ENCODE measurements at places on chromosomes 2 and 18.

DNA sequence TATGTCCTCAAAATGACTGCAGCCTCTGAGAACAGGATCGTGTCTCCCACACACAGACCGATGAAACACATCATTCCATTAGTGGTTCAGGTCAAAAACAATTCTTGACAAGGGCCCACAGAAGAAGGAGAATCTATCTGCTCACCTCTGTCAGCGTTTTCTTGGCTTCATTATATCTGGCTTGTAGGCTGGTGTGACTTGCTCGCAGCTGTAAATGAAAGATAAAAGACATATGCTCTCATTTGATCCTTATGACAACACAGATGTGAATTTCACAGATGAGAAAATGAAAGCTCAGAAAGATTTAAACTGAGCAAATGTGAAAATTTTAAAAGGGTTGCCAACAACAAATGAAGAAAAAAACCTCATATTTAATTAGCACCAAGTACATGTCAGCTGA is 61.6 kb downstream of the CCDC93 start:
- no peak for DNase-seq

DNA sequence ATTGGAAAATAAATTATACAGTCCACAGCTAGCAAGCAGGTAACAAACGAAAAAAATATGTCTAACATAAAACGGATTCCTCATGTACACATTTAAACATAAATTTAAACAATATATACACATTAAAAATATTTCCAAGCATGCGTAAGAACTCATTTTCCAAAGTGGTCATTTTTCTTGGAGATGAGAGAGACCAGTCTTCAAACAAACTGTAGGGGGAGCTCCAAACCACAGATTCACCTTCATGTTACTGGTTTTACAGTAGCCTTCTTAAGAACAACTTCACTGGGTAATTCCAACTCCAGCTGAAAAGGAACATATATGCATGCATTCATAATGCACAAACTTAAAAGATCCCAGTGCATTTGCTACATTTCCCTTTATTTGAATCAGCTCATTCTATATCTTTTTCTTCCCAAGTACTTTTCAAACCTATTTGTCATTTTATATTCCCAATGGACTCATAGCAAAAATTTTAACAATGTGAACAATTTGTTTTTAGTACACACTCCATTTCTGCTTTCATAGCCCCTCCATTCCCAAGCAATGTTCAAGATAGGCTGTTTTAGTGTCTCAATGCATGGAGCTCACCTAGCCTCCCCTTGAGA is 4.7 kb upstream of the STAMBP start:
- no peak for DNase-seq

GRCh38 chr2:241763551-241764274 is 12.9 kb upstream of the GAL3ST2 start:
- DNase-seq: peak; percentile 60

DNA sequence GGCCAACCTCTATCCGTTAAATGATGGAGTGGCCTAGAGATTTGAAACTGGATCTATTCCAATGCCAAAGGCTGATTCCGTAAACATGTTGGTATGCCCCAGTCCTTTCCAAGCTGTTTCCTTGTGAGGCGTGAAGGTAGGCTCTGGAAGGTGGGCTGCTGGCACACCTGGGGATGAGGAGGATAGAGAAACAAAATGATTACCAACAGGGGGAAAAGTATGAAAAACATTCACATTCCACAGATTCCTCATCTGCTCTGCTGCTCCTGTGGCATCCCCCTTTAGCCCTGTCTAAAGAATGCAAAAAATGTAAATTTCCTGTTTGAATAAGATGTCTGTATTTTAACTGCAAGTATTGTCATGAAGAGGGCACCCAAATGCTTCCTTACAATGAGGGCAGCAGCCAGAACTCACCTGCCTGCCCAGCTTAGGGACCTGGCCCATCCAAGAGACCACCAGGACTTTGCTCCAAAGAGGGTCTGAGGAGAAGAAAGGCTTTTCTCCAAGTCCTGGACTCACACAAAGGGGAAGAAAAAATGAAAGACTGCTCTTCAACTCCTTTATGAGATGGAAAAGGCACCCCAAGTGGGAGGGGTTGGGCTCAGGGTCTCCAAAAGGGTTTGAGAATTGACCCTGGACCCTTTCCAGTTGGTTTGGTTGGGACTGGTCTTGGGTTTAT is 132.3 kb upstream of the PELI1 start:
- DNase-seq: no peak

DNA sequence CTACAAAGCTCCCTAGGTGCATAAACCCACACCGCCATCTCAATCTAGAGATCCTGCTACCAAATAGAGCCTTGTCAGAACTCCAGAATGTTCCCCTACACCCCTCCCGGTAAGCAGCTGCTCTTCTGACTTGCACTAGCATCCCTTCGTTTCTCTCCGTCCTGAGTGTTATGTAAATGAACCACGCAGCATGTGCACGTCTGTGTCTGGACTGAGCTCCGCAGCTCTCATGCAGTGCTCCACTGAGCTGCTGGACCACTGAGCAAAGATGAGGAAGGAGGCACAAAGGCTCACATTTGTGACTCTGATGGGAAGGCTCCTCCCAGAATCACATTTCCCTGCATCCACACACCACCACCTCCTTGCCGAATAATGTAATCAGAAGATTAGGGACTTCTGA is 203.6 kb downstream of the MYT1L start:
- no peak for DNase-seq

GRCh38 chr2:169007941-169008340 is 23.2 kb downstream of the ABCB11 start:
- no peak for DNase-seq

GRCh38 chr18:48347756-48348326 is 61.3 kb downstream of the ZBTB7C start:
- peak; percentile 60 for DNase-seq

DNA sequence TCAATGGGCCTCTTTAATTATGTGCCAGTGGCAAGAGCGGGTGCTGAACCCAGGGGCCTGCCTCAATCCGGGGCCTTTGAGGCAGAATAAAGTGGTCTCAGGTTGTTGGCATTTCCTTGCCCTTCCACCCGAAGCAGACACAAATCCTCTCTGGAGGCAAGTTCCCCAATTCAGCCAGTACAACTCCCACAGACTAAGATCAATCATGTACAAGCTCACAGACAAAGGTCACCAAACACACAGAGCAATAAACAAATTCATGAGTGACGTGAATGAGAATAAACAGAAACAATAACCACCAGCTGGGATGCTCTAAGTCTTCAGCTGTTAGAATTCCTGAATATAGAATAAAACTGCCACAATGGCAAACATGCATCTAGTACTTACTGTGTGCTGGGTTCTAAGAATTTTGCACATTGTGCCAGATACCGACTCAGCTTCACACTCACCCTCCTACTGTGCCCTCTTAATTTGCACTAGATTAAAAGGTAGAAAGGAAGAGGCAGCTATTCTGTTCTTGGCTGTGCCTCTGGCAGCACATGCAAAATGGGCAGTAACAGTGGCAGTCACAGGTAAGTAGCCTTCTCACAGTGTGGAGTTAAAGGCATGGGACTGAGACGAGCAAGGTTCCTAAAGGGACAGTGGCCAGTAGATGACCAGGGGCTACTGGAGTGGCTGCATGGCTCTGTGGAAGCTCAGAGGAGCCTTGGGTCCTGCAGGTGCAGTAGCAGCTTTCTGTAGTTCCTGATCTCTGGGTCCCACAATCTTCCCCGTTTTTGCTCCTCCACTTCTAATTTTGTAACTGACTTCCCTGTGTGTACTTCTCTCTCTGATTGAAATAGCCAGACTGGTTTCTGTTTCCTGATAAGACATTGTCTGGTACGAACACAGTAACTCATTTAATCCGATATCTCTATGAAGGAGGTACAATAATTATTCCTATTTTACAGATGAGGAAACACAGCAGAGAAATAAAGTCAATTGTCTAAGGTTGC is 34.6 kb upstream of the IL1B start:
- no peak for DNase-seq

DNA sequence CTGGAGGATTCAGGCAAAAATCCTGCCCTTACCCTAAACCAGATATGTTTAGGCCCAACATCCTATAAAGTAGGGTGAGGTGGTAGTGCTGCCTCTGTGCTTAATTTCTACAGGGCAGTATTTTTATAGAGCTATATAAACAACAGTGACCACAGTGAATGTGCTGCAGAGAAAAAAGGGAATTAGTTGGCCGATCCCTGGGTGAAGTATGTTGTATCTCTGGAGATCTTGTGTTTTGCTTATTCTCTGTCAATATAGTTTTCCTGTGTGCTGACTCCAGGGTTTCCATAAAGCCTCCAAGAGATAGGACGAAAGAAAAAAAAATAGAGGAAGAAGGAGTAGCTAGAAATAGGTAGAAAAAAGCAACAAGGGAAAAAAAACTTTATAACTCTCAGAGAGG is 88.9 kb upstream of the THOC1 start:
- no peak for DNase-seq

GRCh38 chr18:62446511-62446910 is 76.3 kb upstream of the ZCCHC2 start:
- no peak for DNase-seq

DNA sequence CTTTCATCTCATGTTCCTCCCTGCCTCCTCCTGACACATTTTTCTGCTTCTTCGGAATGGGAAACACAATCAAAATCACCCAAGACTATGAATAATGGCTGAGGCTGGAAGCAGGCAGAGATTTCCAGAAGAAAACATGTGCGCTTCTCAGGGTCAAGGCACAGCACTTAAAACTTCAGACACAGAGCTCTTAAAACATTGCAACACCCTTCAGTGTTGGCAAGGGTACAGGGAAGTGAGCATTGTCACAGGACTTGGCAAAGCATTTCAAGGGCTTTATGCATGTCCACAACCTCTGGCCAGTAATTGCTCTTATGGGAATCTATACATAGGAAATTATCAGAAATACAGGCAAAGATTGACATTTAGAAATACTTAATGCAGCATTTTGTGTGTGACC is 477.6 kb upstream of the KLHL29 start:
- no peak for DNase-seq

- no peak for DNase-seq
Observed at GRCh38 chr2:156321243-156321904, 11.1 kb downstream of the NR4A2 start.

- peak; percentile 65 for DNase-seq
Observed at GRCh38 chr2:47653902-47654789, 128.8 kb upstream of the MSH6 start.

DNA sequence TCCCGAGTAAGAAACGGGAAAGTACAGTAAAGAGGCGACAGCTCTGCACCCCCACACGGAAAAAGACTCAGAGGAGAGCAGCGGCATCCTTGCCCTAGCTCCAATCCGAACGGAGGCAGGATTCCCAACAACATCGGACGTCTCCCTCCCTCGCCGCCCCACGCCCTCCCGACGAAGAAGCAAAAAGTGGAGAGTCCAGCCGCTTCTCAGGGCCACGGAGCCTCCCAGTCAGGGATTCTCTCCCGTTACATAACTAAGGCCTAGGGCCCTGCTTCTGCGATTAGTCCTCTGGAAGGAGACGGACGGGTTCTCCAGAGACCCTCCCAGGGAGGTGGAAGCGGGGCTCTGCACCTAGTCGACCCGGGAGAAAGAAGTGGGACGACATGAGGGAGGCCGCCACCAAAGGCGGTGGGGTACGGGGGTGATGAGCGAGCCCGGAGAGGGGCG is 587 bp downstream of the SUMO1 start:
- DNase-seq: no peak

- DNase-seq: no peak
Observed at GRCh38 chr2:214014551-214015220, 396.2 kb upstream of the VWC2L start.

DNA sequence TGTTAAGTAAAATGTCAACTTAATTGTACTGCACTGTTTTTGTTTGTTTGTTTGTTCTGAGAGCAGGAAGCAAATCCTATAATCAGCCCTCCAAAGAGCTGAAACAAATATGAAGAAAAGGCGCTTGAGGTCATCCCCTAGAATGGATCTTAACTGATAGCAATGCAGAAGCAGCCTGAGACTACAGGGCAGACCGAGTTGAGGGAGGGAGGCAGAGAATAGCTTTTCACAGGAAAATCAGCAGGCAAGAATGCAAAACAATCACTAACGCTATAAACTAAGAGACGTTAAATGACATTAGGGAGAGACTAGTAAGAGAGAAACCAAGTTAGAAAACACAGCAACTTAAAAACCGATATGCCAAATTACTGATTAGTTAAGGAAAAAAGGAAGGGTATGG is 37.2 kb downstream of the GALNT1 start:
- DNase-seq: no peak

DNA sequence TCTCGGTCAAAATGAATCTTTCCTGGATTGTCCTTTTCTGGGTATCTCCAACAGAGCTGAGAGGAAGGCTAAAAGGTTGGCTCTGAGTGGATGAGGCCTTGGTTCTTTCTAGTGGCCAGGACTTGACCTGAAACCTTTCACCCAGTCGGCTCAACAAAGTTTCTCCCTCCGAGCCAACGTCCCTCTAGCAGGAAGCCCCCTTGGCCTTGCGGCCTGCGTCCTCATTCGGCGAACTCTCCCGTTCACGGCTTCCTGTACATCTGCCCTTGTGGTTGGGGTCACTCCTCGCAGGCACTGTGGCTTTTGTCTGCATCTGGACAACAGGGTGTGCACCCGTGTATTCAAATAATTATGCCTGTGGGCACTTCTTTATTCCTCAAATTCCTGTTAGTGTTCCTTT is 9.4 kb upstream of the SIX3 start:
- no peak for DNase-seq

DNA sequence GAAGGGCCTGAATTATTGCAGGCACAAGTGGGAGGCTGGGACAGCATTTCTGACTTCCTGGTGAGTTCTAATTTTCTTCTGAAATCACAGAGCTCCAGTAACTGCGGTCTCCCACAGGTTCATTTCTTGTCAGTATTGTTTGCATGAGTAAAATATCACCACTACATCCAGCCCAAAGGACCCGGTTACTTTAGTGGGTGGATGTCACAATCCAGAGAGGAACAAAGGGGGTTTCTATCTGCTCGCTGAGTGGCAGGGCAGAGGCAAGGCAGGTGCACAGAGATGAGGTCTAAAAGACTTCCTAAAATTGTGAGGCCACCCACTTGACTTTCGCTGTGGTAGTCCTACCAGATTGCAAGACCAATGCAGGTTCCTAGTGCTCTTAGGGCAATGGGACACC is 800.4 kb upstream of the ID2 start:
- no peak for DNase-seq

- no peak for DNase-seq
Observed at GRCh38 chr18:78971511-78972245, 7.9 kb upstream of the SALL3 start.

GRCh38 chr2:215019521-215020145 is 118.8 kb downstream of the ABCA12 start:
- no peak for DNase-seq

- no peak for DNase-seq
Observed at GRCh38 chr2:152047824-152048471, 50.9 kb downstream of the CACNB4 start.

DNA sequence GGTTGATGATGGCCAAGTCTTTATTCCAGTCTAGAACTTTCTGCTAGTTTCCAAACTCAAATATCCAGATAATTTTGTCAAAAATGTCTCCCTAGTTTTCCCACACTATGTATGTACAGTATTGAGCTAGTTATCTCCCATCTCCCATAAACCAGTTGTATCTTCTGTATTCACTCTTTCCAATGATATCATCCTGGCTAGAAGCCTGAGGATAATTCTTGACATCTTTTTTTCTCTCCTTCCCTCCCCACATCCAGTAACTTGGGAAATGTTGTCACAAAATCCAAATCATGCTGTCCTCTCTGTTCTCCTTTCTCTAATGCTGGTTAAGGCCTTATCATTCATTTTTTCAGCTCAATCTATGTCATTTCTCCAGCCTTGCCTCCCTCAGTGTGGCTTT is 553.8 kb upstream of the FANCL start:
- DNase-seq: no peak

GRCh38 chr18:59685501-59685900 is 11.7 kb downstream of the CCBE1 start:
- DNase-seq: no peak
